ENCODE measurements at places on chromosomes 1 and 21.

DNA sequence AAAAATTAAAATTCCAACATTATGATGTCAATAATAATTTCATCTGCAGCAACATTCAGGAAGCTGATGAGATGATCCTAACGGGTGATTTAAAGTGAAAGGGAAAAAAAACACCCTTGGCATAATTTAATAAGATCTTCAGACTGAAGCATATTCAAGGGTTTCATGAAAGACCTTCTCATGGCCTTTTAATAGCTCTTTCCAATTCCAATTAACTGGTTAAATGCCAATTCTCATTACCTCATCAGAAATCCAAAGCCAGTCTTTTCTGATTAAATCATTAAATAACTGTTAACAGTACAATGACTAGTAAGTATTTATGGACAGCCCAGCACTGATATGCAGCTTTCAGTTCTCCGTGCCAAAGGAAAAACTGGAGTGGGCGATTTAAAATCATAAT, 407.5 kb downstream of the SMYD3 start:
- no peak for DNase-seq

DNA sequence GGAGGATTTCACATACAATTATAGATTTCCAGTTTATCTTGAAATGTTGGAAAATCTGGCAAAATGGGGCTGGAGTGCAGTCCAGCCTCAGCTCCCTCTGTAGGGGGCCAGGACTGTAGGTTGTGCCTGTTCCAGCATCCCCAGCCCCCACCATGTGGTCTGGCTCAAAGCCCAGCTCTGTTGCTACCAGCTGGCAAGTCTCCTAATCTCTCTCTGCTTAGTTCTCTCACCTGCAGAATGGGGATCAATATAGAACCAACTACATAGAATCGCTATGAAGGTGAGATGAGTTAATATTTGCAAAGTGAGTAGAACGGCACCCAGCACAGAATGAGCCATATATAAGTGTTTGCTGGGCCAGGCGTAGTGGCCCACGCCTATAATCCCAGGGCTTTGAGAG, 50.0 kb upstream of the TARDBP start:
- DNase-seq: no peak

- DNase-seq: no peak
Observed at GRCh38 chr1:233714631-233715217, 100.8 kb downstream of the KCNK1 start.

DNA sequence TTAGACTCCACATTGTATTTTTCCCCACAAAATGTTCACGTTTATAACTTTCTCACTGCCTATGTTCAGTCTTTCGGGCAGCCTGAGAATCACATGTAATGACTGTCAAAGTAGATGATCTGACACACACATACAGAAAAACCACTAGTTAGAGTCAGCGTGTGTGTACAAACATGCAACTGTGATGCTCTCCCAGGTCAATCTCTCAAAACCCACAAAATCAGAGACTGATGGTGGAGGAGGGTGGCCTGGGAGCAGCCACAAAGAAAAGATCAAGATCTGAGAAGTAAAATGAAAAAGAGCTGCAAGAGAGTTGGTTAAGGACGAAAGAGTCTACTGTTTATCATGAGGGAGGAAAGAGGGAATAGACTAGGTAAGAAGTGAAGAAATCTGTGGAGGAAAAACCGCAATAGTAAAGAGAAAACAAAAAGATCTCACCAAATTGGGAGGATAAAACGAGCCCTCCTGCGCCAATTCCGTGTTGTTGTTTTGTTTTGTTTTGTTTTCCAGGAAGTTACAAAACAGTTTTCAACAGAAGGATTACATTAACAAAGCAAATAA, 2.3 kb downstream of the EGLN1 start:
- no peak for DNase-seq

DNA sequence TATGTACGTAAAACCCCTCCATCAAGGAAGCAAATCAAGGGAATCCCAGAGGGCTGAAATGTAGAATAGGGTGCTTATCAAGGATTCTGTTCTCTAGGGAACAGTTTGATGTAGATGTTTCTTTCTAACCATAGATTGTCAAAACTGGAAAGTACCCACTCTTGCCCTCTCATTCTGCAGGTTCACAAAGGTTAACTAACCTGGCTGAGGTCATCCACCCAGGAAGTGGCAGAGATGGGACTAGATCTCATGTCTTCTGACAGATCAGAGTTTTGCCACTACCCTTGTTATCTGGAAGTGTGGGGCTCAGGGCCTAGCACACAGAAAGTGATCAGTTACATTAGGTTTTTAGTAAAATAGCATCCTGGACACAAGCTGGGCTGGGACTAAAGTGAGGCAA, 47.4 kb downstream of the GFI1 start:
- DNase-seq: no peak

GRCh38 chr1:54275349-54275748, 75.4 kb downstream of the MRPL37 start:
- DNase-seq: no peak

GRCh38 chr1:171769754-171770153, 11.7 kb upstream of the METTL13 start:
- DNase-seq: no peak

DNA sequence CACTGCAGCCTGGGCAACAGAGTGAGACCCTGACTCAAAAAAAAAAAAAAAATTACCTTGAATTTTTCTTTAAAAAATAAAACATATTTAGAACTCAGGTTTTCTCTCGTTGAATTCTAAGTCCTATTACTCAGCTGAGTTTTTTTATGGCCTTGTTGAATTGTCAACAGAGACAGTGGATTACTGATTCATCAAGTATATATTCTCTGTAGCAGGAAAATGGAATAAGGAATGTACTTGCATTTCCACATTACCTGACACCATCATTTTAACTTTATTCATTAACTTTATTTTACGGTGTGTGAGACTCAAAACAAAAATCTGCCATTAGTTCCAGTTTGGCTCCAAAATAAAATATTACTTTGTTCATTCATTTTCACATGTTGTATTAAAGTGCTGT, 53.8 kb upstream of the APP start:
- no peak for DNase-seq

DNA sequence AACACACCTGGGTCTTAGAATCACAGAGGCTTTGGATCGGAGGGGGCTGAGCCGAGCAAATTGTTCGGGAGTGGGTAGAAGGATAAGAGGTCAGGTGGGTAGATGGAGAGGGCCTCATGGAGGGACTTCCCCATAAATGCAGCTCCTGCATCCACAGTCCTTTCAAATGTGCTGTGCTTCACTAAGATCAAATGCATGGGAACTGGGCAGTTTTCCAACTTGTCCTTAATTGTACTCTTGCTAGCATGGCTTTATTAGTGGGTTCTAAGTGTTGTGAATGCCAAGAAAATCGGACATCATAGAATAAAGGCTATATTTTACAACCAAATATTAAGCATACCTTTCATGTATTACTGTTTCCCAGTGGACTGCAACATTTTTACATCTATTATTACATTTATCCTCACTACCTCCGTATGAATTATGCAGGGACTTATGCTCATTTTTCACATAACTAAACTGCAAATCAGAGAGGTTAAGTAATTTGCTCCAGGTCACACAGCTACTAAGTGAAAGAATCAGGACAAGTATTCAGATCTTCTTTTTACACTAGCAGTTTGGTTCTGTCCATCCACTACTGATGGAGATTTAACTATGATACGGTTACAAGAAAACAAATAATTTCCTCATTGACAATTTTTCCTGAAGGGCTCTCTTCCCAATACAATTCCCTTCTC, 174.5 kb upstream of the RUNX1 start:
- no peak for DNase-seq

- no peak for DNase-seq
Observed at GRCh38 chr1:17559615-17560419, 20.3 kb downstream of the ARHGEF10L start.

- peak; percentile 68 for DNase-seq
Observed at GRCh38 chr1:227788271-227789083, 27.0 kb upstream of the PRSS38 start.

- DNase-seq: no peak
Observed at GRCh38 chr1:167137793-167138510, 44.1 kb downstream of the STYXL2 start.

DNA sequence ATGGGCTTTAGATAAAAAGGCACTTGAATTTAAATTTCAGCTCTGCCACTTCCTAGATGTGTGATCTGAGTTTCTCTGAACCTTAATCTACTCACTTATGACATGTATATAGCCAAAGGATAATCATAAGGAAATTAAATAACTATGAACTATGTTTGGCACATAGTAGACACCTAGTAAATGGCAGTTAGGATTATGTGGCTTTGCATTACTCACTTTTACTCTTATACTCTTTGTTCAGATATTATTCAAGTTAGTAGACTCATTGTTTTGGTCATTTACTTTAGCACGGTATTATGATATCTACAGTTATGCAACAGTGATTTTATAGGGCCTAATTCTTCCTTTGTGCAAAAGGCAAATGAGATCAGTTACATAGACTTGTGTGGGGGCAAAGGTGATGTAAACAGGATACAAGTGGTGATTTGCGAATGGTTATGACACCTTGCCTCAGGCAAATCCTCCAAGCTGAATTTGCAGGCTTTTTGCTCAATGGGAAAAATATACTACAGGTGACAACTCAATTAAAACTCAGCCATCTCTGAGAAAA, 297.2 kb upstream of the PBX1 start:
- DNase-seq: no peak

- DNase-seq: no peak
Observed at GRCh38 chr1:228530086-228530758, 43.0 kb downstream of the RNF187 start.

DNA sequence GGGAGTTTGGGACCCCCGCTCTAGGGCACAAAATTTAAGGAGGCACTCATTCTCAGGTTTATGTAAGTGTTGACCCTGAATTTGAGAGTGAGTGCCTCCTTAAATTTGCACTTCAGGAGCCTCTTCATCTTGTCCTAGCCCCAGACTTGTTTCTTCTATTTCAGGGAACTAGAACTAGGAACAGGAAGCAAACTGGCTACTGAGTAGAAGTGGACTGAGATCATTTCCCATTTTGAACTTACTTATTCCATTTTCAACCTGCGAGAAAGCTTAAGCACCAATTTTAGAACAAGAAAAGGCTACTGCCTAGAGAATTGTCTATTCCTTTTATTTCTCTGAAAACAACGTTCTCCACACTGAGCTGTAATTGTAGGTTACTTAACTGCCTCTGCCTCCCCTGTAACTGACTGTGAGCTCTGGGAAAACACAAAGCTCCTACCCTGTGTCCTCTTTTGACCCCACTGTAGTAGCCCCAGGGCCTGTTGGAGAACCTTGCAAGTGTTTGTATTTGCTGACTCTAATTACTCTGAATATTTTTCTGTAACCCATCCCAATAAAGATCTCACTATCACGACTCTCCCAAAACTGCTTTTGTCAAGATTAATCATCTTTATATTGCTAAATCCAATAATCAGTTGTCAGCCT, 2.5 kb downstream of the PPT1 start:
- no peak for DNase-seq

DNA sequence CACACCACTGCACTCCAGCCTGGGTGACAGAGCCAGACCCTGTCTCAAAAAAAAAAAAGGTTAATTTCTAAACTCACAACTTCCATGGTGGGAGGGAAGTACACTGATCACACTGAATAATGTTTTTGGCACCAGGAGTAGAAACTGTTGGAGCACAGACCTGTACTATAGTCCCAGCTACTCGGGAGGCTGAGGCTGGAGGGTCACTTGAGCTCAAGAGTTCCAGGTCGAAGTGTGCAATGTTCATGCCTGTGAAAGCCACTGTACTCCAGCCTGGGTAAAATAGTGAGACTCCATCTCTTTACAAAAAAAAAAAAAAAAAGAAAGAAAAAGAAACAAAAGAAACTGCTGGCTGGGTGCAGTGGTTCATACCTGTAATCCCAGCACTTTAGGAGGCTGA, 35.3 kb downstream of the TMEM50B start:
- no peak for DNase-seq

DNA sequence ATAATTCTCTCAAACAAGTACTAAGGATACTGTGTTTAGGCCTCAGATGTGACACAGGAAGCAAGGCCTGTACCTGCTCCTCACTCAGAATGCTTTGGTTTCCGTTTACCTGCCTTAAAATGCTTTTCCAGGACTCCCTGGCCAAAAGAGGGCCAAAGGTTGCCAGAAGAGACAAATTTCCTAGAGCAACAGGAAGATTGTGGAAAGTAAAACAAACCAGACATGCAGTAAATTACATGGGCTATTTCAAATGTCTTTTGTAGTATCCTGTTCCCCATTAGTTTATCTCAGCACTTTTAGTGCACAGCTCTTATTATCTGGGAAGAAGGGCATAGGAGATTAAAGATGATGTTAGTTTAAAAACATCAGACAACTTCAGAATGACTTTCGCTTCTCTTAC, 280.0 kb downstream of the NFIA start:
- no peak for DNase-seq

GRCh38 chr1:151993734-151994496, at the start of gene S100A10:
Gene S100A10, minus strand, starts transcription at chr1:151993859. Its CDS starts 7,629 bp downstream, at chr1:151986230.
- peak; percentile 67 for DNase-seq

GRCh38 chr1:212607206-212607912, 1.2 kb upstream of the ATF3 start:
- DNase-seq: no peak

DNA sequence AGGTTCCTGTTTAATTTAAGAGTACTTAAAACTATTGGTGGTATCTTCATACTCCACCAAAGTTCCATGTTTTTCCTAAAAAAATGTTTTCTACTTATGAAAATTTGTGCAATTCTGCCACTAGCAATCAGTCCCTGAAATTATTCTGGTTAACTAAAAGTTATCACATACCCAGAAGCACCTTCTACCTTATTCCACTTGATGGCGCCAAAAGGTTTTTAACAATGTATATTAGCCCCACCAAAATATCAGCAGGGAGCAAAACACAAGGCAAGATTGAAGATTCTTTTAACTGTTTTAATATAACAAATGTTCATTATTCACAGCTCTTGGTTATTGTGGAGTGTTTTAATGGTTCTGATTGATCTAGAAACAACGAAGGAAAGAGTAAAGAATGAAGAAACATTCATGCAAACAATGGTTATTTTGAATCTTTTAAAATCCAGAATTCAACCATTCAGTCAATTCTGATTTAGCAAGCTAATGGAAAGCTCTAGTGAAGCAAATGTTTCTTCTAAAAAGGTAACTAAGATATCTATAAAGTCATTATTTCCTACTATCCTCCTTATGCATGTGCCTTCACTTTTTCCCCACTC, 67.2 kb downstream of the TTLL7 start:
- DNase-seq: peak; percentile 13

GRCh38 chr1:153677718-153678518, 570 bp upstream of the NPR1 start:
- DNase-seq: peak; percentile 77

- DNase-seq: no peak
Observed at GRCh38 chr1:183024317-183025009, 1.2 kb downstream of the LAMC1 start.

GRCh38 chr1:54284781-54285529, 85.0 kb downstream of the MRPL37 start:
- DNase-seq: no peak

- DNase-seq: no peak
Observed at GRCh38 chr1:14921057-14921456, 232.5 kb upstream of the TMEM51 start.

DNA sequence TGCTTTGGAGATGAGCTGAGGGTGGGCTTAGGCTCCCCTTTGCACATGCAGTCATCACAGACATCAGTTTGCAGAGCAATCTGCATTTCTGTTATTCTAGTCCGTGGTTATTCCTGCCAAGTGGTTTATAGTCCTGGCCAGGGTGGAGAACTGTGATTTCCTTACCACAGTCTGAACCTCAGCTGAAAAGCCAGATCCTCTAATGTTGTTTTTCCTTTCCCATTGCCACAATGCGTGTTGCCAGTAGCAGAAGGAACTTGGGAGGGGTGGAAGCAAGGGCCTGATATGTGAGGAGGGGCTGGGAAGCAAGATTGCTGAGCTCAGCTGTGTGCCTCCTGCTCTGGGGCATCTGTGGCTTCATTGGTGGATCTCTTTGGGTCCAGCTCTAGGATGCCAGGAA, 18.0 kb upstream of the ST3GAL3 start:
- no peak for DNase-seq

Data from HuH-7.5 (cell line).